H1 (cell line): ENCODE measurements at places on chromosomes 2 and 18. TPM values are rescaled to one million over a fixed set of nuclear protein-coding genes. Genes with fewer than 3 reads are reported as not detected.
A peak's percentile ranks its signal among the peaks of the same experiment; 100 is the strongest.

UGT1A3 gene
- not detected in 2 replicates for total RNA-seq

DSG4 gene
- not detected in 2 replicates for total RNA-seq

DNA sequence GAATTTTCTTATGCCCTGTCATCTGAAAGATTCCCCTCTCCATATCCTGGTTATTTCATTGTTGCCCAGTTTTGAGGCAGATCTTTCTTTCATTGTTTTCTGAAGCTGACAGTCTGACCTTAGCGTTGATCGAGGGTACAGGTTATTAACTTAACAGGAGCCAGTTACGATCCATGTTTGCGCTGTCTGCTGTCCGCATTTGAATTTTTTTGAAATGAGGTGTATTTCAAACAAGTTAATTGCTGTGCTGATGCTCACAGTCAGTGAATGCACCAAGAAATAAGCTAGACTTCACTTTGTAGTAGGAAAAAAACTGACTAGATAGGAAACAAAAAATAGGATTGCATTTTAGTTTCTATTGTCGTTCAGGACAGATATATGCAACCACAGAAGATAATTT, 34.8 kb upstream of the SPAG16 start:
- H3K4me1 ChIP-seq = no peaks in the 10 kb centered on the region
- H3K27me3 ChIP-seq = no peaks in the 10 kb centered on the region
- no peaks in the 10 kb centered on the region for H3K36me3 ChIP-seq
- no peak overlapping the region for H3K27ac ChIP-seq
- DNase-seq = no peak
- no peak overlapping the region for H3K4me3 ChIP-seq

GRCh38 chr18:3481696-3482210, 31.8 kb downstream of the TGIF1 start:
- no peak for DNase-seq
- no peak overlapping the region for H3K4me3 ChIP-seq
- H3K4me1 ChIP-seq = peaks cover 3% of the 10 kb centered on the region; the same call in 1 of the 2 replicates
- H3K36me3 ChIP-seq = no peaks in the 10 kb centered on the region
- no peak overlapping the region for H3K27ac ChIP-seq

MPP4 gene
- total RNA-seq = 0.15 TPM in 1 of 2 replicates, not detected in the other

- DNase-seq = no peak
- no peaks in the 10 kb centered on the region for H3K27me3 ChIP-seq
- H3K36me3 ChIP-seq = peaks cover 3% of the 10 kb centered on the region; the same call in 1 of the 2 replicates
- no peak overlapping the region for H3K27ac ChIP-seq
- no peak overlapping the region for H3K4me3 ChIP-seq
- no peaks in the 10 kb centered on the region for H3K4me1 ChIP-seq
Observed at GRCh38 chr2:172704072-172704936, 31.3 kb upstream of the RAPGEF4 start.

- H3K27ac ChIP-seq = no peak within 1 kb of the TSS
- peaks cover 12% of the 10 kb centered on the region for H3K27me3 ChIP-seq
- no peak for DNase-seq
- H3K36me3 ChIP-seq = no peaks in the 10 kb centered on the region
- peaks cover 5% of the 10 kb centered on the region; the same call in 1 of the 2 replicates for H3K4me1 ChIP-seq
- H3K4me3 ChIP-seq = peak within 1 kb of the TSS; percentile 51
Observed at GRCh38 chr2:149038442-149039212, at the start of gene LYPD6B. Gene LYPD6B, plus strand, starts transcription at chr2:149038699. Its CDS starts 92,250 bp downstream, at chr2:149130949.

- DNase-seq = no peak
- no peaks in the 10 kb centered on the region for H3K27me3 ChIP-seq
- H3K27ac ChIP-seq = no peak overlapping the region
- no peaks in the 10 kb centered on the region for H3K4me1 ChIP-seq
- H3K4me3 ChIP-seq = no peak overlapping the region
Observed at GRCh38 chr2:200784215-200784614, 27.5 kb upstream of the BZW1 start.

- H3K4me1 ChIP-seq = no peaks in the 10 kb centered on the region
- H3K36me3 ChIP-seq = no peaks in the 10 kb centered on the region
- H3K4me3 ChIP-seq = no peak overlapping the region
- no peak overlapping the region for H3K27ac ChIP-seq
Observed at GRCh38 chr2:33291278-33292013, 185.0 kb upstream of the RASGRP3 start.

SULT1C4 gene
- total RNA-seq = 2.1 and 2.9 TPM in 2 replicates

DNA sequence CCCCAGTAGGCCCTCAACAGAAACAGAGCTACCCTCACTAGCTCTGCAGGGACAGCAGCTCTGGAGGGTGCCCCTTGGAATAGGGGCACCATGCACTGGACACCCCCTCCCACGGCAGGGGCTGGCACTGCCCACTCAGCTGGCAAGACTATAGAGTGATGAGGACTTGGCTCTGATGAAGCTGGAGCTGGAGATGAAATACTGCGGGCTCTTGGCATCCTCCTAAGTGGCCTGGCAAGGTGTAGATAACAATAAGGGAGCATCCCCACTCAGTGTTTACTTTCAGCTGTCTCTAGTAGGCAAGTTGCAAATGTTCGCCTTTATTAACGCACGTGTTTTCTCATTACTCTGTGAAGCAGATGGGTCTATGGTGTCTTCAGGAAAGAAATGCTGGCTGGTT, 92.7 kb downstream of the PDCL3 start:
- no peaks in the 10 kb centered on the region for H3K27me3 ChIP-seq
- no peak for DNase-seq
- no peak overlapping the region for H3K27ac ChIP-seq

DNA sequence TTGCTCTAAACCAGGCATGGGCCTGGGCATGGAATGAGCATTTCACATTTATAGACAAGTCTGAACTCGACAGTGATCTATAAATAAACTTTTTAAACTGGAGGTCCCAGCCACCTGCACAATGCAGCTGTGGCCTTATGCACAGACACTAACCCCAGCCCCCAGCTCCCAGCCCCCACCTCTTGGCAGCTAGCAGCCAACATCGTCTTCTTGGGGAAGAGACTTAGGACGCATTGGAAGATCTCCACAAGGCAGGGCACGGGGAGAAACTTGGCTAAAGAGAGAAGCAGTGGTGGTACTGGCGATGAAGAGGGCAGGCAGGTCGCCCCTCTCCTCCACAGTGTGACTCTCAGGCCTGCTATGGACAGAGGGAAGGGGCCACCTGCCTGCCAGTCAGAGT, 213.2 kb downstream of the ANAPC1 start:
- no peaks in the 10 kb centered on the region for H3K27me3 ChIP-seq
- no peak overlapping the region for H3K27ac ChIP-seq
- no peaks in the 10 kb centered on the region for H3K4me1 ChIP-seq
- H3K36me3 ChIP-seq = no peaks in the 10 kb centered on the region
- no peak overlapping the region for H3K4me3 ChIP-seq
- DNase-seq = no peak

DNA sequence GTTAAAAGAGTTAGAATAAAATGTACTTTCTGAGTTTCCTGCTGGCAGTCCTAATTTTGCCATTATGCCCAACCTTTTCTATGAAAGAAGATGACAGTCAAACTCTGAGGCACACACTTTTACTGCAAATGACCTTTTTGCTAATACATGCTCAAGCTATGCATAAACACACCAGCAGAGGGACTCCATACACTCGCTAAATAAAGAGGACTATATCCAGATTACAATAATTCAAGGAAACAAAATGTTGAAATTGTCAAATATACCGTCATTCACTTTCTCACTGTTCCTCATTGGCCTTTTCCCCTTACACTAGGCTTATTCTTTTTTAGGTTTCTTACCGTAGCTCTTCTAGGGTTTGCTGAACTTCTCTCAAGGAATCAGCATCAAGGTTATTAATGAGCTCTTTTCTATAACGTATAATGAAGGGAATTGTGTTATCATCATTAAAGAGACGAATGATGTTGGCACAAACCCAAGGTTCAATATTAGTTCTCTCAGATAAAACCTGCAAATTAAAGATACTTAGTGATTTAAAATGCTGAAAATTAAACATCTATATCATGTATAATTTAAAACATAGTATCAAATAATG, 25.7 kb downstream of the SRBD1 start:
- no peaks in the 10 kb centered on the region for H3K4me1 ChIP-seq
- no peaks in the 10 kb centered on the region for H3K36me3 ChIP-seq
- peaks cover 1% of the 10 kb centered on the region for H3K27me3 ChIP-seq
- DNase-seq = no peak

DNA sequence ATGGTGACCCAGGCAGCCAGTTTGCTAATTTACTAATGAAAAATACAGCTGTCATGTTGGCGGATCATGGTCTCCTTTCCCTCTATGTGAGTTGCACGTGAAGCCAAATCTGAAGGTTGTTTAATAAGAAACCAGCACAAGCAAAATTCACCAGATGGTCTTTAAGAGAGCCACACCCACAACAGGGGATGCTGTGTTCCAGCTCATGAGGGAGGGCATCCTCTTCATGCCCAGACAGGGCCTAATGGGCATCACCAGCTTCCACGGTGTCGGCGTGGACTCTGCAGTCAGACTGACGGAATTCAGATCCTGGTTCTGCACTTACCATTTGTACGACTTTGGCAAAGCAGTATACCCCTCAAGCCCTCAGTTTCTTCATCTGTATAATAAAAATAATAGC, 39.9 kb downstream of the TMEM247 start:
- H3K27ac ChIP-seq = no peak overlapping the region
- H3K4me1 ChIP-seq = no peaks in the 10 kb centered on the region
- DNase-seq = no peak
- no peaks in the 10 kb centered on the region for H3K36me3 ChIP-seq

UNC80 gene
- total RNA-seq = 0.38 and 0.56 TPM in 2 replicates

DNA sequence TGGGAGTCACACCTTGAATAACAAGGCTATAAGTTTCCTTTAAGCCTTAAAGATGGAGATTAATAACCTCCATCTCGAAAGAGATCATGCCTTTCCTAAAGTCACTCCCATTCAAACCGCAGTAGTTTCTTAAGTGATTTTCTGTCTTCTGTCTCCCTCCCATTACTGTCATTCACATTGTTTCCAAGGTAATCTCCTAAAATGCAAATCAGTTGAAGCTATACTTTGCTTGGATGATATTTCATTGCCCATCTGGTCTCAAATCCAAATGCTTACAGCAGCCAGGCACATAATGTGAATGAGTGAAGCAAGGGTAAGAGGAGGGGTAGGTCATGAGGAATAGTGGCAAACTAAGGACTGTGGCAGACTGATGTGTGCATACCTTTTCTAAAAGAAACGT, 116.4 kb downstream of the CCDC141 start:
- no peak overlapping the region for H3K27ac ChIP-seq
- no peak for DNase-seq
- no peaks in the 10 kb centered on the region for H3K27me3 ChIP-seq
- no peaks in the 10 kb centered on the region for H3K36me3 ChIP-seq
- H3K4me3 ChIP-seq = no peak overlapping the region

DNA sequence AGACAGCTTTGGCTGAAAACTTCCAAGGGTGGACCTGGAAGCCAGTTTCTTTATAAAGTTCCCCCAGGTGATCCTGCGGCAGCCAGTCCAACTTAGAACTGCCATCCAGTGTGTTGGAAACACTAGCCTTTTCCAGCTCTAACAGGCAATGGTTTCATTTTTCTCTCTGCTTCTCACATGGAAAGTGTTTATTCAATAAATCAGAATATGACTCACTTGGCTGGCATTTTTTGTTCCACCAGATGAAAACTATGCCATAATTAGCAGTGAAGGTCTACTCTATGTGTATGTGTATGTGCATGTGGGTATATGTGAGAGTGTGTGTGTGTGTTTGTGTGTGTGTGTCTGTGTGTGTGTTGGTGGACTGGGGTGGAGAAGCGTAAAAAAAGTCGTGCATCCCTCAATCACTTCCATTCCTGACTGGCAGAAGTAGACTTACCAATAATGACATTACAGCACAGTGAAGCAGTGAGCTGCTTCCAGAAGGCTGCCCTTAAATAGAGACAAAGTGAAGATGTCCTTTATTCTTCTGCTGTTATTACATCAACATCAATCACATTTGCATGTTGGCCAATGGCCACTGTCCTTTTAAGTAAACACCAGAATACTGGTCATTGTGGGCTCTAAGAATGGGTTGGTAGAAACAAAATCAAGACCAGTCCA, 90.9 kb upstream of the SETBP1 start:
- no peaks in the 10 kb centered on the region for H3K36me3 ChIP-seq
- no peak overlapping the region for H3K27ac ChIP-seq
- H3K27me3 ChIP-seq = no peaks in the 10 kb centered on the region
- no peaks in the 10 kb centered on the region for H3K4me1 ChIP-seq
- no peak for DNase-seq

ARHGEF33 gene
- 0.57 and 0.95 TPM in 2 replicates for total RNA-seq

FHL2 gene
- 33.2 and 33.4 TPM in 2 replicates for total RNA-seq

DNA sequence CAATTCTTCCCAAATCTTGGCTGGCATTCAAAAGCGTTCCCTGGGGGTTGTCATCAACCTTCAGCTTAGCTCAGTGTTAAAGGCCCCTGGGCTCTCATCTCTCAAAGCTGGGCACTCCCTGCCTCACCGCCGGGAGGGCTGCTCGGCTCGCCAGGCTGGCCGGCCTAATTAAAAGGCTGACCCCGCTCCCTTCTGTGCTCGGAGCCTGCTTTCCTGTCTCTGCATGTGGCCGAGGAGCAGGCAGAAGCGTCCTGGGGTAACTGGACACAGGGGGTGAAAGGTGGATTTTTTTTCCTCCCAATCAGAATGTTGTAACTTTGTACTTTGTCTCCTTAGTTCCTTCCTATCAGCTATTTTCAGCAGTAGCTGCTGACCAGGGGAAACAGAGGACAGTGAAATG, 231.1 kb downstream of the GBX2 start:
- H3K4me1 ChIP-seq = no peaks in the 10 kb centered on the region
- no peaks in the 10 kb centered on the region for H3K36me3 ChIP-seq
- DNase-seq = no peak
- H3K27me3 ChIP-seq = no peaks in the 10 kb centered on the region; the same call in 1 of the 2 replicates

- H3K36me3 ChIP-seq = no peaks in the 10 kb centered on the region
- H3K4me3 ChIP-seq = no peak overlapping the region
- H3K27ac ChIP-seq = no peak overlapping the region
Observed at GRCh38 chr2:143559147-143559546, 429.9 kb downstream of the ARHGAP15 start.

DNA sequence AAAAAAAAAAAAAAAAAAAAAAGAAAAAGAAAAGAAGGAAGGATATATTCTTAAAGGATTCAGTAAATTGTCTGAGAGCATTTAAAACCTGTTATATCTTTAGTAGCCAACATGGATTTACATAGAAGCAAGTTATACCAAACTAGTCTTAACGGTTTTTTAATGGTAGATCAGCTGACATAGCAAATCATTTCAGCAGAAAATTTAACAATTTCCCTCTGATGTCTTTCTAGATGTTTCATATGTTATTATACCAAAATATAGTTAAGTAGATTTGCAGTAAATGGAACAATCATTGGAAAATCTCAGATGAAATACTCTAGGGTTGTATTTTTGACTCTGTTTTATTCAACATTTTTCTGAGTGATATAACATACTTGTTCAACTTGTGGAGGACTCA, 72.9 kb downstream of the BABAM2 start:
- H3K4me1 ChIP-seq = no peaks in the 10 kb centered on the region
- peaks cover 1% of the 10 kb centered on the region for H3K27me3 ChIP-seq
- no peaks in the 10 kb centered on the region for H3K36me3 ChIP-seq
- DNase-seq = no peak
- no peak overlapping the region for H3K27ac ChIP-seq

SIX2 gene
- 0.84 and 1.0 TPM in 2 replicates for total RNA-seq

MLPH gene
- total RNA-seq = 17.0 TPM in 2 replicates

DNA sequence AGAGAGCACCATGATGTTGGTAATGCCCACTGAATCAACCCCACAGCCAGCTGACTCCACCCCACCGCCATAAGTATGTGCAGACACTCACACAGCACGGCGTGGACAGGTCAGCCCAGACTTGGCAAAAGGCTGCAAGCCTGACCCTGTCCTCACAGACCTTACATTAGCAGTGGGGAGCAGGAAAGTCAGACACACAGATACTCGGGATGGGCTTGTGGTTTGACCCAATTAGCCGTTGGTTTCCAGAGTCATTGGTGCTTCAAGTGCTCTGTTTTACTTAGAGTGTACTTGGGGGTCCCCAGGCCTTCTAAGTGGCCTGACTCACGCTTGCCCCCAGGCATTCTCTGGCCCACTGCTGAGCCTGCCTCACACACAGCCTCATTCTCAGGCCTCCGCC, 36.7 kb downstream of the EN1 start:
- no peak for DNase-seq
- no peak overlapping the region for H3K27ac ChIP-seq
- H3K4me1 ChIP-seq = peaks cover 31% of the 10 kb centered on the region
- H3K4me3 ChIP-seq = no peak overlapping the region
